ENCODE measurements at places on chromosomes 11 and 22.

DNA sequence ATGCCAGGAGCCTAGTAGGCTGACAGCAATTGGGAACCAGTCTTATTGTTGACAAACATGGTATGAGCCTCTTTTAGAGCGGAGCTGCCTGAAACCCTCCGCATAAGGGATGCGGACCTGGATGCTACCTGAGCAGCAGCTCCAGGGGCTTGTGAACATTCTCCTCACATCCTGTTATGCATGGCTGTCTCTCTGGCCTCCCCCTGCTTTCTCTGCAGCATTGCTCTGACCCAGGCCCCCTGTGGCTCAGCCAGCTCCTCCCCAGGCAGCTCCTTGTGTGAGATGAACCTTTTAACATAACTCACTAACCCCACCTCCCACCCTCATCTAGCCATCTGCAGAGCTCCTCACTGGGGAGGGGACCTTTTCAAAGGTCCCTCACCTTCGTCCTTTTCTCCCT lies 6.0 kb downstream of the BMAL1 start:
- DNase-seq: no peak

DNA sequence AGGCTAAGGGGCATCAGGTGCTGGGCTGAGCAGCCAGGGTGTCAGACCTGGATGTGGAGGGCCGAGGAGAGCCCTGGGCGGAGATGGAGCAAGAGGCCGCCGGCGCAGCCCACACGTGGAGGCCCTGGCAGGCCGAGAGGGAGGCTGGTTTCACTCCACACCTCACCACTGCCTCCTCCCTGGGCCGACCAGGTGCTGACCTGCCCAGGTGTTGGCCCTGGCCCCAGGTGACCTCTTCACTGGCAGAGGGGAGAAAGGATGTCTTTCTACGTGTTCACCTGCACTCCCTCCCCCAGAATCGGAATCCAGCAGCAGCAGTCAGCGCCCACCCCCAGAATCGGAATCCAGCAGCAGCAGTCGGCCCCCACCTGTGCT lies 781 bp downstream of the ANO9 start:
- no peak for DNase-seq

DNA sequence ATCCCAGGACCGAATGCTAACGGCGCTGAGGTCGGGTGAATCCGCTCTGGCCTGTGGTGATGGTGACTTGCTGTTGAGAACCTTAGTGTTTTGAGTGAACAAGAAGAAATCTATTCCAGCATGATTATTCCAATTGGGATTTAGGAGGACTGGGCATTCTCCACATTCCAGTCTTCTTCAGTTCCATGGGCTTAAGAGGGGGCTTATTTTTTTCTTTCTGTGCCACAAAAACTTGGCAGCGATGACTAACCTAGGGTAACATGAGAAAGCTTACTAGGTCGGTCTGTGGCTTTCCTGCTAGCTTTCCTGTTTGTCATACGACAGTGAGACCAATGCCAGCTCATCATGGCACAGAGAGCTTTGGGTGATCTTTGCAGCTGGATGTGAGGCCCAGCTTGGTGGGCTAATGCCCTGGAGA lies 62.9 kb upstream of the ATXN10 start:
- DNase-seq: no peak

- no peak for DNase-seq
Observed at GRCh38 chr11:130874955-130875531, 41.2 kb downstream of the SNX19 start.

- DNase-seq: no peak
Observed at GRCh38 chr11:82465481-82465880, 268.2 kb downstream of the FAM181B start.

GRCh38 chr11:121304759-121305158 lies 12.2 kb downstream of the SC5D start:
- no peak for DNase-seq

DNA sequence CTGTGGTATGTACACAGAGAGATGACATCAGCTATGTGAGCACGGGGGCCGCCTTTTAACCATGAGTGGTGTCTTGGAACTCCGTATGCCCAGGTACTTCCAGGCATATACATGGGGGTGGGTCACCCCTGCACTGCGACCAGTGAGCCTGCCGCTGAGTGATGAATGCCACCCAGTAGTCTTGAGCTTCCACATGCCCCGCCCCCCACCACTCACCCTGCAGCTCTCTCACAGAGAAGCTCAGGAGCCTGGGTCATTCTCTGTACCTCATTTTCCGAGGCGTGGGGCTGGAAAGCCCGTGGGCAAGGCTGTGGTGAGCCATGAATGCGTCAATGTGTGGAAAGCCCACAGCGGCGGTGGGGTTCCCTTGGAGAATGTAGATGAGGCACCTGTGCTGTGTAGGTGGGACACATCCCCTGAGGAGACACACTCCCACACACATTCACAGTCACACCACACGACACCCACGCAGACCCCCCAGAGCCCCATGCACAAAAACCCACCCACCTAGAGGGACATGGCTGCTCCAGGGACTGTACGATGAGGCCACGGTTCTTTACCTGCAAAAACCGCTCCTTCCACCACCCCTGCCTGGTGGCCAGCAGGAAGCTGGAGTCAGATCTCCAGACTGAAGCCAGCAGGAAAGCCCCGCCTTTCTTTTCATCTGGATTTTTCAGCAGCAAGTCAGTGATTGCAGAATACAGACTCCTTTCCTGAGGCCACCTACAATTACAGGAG lies 67.6 kb downstream of the PIWIL3 start:
- DNase-seq: no peak

DNA sequence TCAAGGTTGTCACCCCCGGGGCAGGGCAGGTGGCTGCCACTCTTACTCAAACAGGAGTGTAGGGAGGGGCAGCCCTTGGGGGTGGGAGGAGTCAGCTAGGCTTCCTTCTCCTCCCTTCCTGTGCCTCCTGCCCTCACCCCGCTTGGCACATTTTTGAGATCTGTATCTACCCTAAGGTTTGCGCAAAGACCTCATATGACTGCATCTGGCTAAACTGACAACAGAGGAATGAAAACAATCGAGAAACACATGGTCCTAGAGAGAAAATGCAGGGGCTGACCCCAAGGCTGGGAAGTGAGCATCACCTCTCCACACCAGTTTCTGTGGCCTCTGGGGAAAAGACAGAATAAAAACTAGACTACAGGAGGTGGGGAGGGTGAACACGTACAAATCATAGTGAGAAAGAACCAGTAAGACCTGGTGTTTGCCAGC lies 28.1 kb downstream of the IGSF9B start:
- no peak for DNase-seq

DNA sequence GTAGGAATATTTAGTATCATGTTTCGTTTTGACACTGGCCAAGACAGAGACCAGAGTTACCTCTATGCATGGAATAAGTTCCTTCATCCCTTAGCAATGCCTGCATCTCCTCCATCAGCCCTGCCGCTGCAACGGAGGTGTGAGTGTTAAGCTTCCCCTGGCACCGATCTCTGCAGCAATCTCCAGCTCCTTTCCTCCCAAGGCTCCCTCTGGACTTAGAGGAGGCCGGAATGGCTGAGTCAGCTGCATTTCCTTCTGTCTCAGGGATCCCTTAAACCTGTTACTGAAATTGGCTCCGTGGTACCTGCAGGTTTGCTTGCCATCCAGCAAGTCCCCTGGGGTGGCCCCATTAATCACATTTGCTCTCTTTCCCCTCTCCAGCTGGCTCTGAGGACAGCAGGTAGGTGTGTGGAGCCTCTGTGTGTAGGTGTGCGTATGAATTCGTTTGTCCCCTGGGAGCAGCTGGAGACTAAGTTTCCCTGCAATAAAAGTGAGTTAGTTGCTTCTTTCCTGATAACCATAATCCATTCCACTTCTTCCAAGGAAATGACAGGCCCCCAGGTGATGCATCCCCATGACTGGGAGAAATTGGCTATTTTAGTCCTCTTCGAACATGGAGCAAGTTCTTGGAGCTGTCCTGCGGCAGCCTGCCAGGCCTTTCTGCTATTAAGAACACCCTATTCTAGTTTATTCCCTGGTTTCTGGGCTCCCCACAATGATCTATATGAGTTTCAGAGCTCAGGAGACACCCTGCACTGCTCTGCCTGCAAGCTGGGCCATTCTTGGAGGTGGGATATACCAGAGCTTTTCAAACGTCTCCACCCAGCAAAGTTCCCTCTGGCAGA lies 457.2 kb upstream of the CADM1 start:
- no peak for DNase-seq

Data from NCI-H1092 (cell line).